ENCODE measurements at places on chromosomes 5 and 9. TPM values are rescaled to one million over a fixed set of nuclear protein-coding genes. Genes with fewer than 3 reads are reported as not detected.

Gene C9
- total RNA-seq: not detected

Gene AKNA
- 13.4 TPM for total RNA-seq

Gene CRHBP
- 0.20 TPM for total RNA-seq

Gene SERF1B
- total RNA-seq: 44.3 TPM

Gene ARAP3
- total RNA-seq: 39.2 TPM

Gene SMIM33
- total RNA-seq: not detected

Gene STKLD1
- total RNA-seq: 2.8 TPM

Gene ZNF354B
- 24.8 TPM for total RNA-seq

Gene RNF44
- total RNA-seq: 93.8 TPM

Gene PKN3
- total RNA-seq: 28.0 TPM

Gene INSL4
- not detected for total RNA-seq

Gene GARIN3
- total RNA-seq: not detected

Gene CARD19
- total RNA-seq: 22.1 TPM

Gene SPINK13
- not detected for total RNA-seq

DNA sequence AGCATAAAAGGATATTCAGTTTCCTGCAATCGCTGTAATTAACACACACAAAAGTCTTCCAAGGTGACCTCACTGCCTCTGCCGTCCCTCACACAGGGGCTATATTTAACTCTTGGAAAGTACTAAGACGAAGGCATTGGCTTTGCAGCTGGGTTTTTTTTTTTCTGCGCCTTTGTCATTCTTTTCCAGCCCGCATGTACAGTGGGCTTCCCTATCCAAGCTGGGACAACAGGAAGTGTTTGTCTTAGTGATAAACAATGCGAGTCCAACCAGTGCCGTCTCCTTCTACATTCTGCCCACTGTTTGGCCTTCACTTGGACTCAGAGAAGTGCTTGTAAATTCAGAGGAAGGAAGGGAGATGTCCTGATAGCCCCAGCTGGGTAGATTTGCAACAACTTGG, 17.6 kb downstream of the AFAP1L1 start:
- H3K4me3 ChIP-seq: no peak overlapping the region
- H3K27me3 ChIP-seq: no peaks in the 10 kb centered on the region
- no peak for DNase-seq
- H3K36me3 ChIP-seq: no peaks in the 10 kb centered on the region
- H3K4me1 ChIP-seq: peaks cover 11% of the 10 kb centered on the region

DNA sequence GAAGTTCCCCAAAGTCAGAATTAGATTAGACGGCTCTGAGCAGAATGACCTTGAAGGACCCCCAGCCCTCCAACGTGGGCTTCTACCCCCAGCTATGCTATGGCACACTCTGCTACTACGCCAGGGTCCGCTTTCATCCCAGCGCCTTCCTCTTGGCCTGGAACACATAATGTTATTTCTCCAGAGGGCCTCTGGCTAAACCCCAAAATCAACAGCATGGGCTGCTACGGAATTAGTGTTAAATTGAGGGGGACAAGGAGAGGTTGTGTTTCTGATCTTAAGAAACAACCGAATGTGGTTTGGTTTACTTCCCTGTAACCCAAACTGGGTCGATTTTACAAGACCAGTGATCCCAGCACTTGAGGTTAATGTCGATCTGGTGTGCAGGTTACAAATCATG, 97.1 kb downstream of the ZNF618 start:
- peaks cover 8% of the 10 kb centered on the region for H3K4me1 ChIP-seq
- peaks cover 30% of the 10 kb centered on the region for H3K36me3 ChIP-seq
- DNase-seq: no peak
- H3K27ac ChIP-seq: no peak overlapping the region

GRCh38 chr9:19922476-19923118, 133.8 kb upstream of the SLC24A2 start:
- H3K27ac ChIP-seq: no peak overlapping the region
- peaks cover 9% of the 10 kb centered on the region for H3K4me1 ChIP-seq
- no peaks in the 10 kb centered on the region for H3K36me3 ChIP-seq
- H3K4me3 ChIP-seq: no peak overlapping the region
- H3K27me3 ChIP-seq: peaks cover 29% of the 10 kb centered on the region

GRCh38 chr5:114358329-114358728, 3.5 kb upstream of the KCNN2 start:
- no peak for DNase-seq
- peaks cover 12% of the 10 kb centered on the region for H3K4me1 ChIP-seq
- H3K27ac ChIP-seq: no peak overlapping the region

DNA sequence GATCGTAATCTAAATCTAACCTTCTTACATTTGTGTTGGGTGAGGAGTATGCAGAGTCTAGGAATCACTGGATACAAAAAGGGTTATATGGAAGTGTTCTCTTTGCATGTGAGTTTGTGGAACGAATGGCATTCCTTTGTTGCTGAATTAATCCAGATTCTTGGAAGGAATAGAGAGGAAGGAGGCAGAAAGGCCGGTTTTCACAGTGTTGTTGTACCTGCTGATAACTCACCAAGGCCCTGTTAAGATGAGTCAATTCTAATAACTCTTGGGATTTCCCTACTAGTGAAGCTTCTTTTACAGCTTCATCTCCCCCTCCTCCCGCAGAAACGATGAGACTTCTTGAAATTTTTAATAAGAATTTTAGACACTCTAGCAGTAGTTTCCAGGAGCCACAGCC, 84.0 kb downstream of the ZSWIM6 start:
- no peak for DNase-seq
- H3K4me3 ChIP-seq: no peak overlapping the region
- no peak overlapping the region for H3K27ac ChIP-seq
- no peaks in the 10 kb centered on the region for H3K27me3 ChIP-seq
- H3K36me3 ChIP-seq: peaks cover 5% of the 10 kb centered on the region

- peak overlapping the region; percentile 91 for H3K4me3 ChIP-seq
- DNase-seq: no peak
- H3K36me3 ChIP-seq: peaks cover 12% of the 10 kb centered on the region
These were observed 6.3 kb downstream of the PRR7 start for GRCh38 chr5:177452688-177453638.

DNA sequence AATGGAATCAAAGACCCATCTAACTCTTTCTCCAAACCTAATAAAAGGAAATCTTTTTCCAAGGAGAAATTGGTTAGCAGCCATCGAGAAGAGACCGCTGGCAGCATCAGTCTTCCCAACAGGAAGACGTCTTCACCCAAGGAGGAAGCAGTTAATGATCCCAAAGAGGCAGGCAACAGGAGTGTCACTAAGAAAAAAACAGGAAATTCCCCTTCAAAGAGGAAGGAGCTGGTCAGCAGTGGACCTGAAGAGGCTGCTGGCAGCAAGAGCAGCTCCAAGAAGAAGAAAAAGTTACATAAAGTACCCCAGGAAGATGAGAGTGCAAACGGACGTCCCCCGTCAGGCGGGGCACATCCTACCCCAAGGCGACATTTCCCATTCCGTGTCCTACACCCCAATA, 143.7 kb downstream of the ELAVL2 start:
- peaks cover 14% of the 10 kb centered on the region for H3K4me1 ChIP-seq
- H3K36me3 ChIP-seq: peaks cover under 1% of the 10 kb centered on the region
- no peak overlapping the region for H3K27ac ChIP-seq
- no peak for DNase-seq
- H3K4me3 ChIP-seq: no peak overlapping the region

- H3K27ac ChIP-seq: no peak overlapping the region
- no peaks in the 10 kb centered on the region for H3K36me3 ChIP-seq
- DNase-seq: peak; percentile 80
- no peaks in the 10 kb centered on the region for H3K27me3 ChIP-seq
- H3K4me3 ChIP-seq: no peak overlapping the region
- no peaks in the 10 kb centered on the region for H3K4me1 ChIP-seq
These were observed 163.9 kb downstream of the CEMIP2 start for GRCh38 chr9:71604197-71605063.

DNA sequence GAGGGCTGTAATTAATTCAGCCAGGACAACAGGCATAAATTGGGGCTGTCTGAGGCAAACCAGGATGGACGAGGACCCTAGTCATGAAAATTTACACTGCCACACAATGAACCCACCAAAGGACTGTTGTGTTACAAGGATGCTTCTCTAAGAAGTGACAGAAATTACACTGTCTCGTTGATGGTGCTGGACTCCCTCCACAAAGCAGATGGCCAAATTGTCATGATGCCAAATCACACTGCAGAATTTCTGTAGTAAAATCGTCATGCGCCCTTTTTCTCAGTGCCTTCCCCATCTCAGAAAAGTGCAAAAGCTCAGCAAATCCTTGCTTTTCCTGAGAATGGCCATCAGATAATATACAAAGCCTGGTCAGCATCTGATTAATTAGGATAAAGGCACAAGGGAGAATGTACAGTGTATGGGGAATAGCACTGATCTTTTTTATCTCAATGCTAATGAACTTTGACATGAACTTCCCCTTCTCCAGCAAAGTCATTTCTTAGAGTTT, 545.8 kb downstream of the CSNK1G3 start:
- H3K27me3 ChIP-seq: no peaks in the 10 kb centered on the region
- no peaks in the 10 kb centered on the region for H3K36me3 ChIP-seq
- no peak overlapping the region for H3K4me3 ChIP-seq
- H3K4me1 ChIP-seq: peaks cover 56% of the 10 kb centered on the region
- no peak for DNase-seq
- no peak overlapping the region for H3K27ac ChIP-seq

- no peaks in the 10 kb centered on the region for H3K4me1 ChIP-seq
- DNase-seq: no peak
- no peaks in the 10 kb centered on the region for H3K27me3 ChIP-seq
- H3K27ac ChIP-seq: no peak overlapping the region
- H3K36me3 ChIP-seq: peaks cover 13% of the 10 kb centered on the region
- H3K4me3 ChIP-seq: no peak overlapping the region
These were observed 44.7 kb upstream of the HK3 start for GRCh38 chr5:176943816-176944215.

- H3K36me3 ChIP-seq: no peaks in the 10 kb centered on the region
- H3K27me3 ChIP-seq: no peaks in the 10 kb centered on the region
- H3K4me3 ChIP-seq: peak overlapping the region; percentile 87
- H3K4me1 ChIP-seq: peaks cover 26% of the 10 kb centered on the region
- H3K27ac ChIP-seq: peak overlapping the region; percentile 92
These were observed 806 bp upstream of the CDC42SE2 start for GRCh38 chr5:131262953-131263541.

- no peak overlapping the region for H3K4me3 ChIP-seq
- H3K4me1 ChIP-seq: no peaks in the 10 kb centered on the region
- no peaks in the 10 kb centered on the region for H3K27me3 ChIP-seq
- H3K36me3 ChIP-seq: no peaks in the 10 kb centered on the region
- no peak for DNase-seq
- peak overlapping the region; percentile 62 for H3K27ac ChIP-seq
These were observed 184.6 kb downstream of the AUH start for GRCh38 chr9:91177081-91177480.

- H3K27me3 ChIP-seq: peaks cover 13% of the 10 kb centered on the region
- H3K27ac ChIP-seq: no peak overlapping the region
- peaks cover 19% of the 10 kb centered on the region for H3K4me1 ChIP-seq
- no peaks in the 10 kb centered on the region for H3K36me3 ChIP-seq
These were observed 85.9 kb downstream of the HRH2 start for GRCh38 chr5:175743676-175744210.

DNA sequence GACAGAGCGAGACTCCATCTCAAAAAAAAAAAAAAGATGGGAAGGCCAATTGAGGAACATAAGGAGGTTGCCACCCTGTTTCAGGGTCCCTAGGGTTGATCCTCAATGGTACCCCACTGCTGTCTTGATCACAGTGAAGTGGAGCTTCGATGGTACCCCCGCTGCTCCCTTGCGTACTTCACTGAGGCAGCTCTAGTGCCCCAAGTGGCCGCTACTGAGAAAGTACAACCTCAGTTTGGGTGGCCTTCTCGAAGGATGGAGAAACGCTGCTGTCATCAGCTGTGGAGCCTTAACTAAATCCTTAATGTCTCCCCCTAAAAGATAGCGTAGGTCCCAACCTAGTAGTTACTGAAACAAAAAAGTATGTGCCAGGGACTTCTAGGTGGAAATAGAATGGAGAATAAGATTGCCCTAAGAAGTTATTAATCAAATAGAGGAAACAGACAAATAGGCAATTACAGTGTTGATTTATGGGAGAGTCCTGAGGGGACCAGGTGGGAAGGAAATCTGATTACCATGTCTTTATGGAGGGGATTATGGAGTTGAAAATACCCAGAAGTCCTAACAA, 6.3 kb downstream of the TESK1 start:
- peaks cover 41% of the 10 kb centered on the region for H3K27me3 ChIP-seq
- H3K27ac ChIP-seq: no peak overlapping the region
- H3K36me3 ChIP-seq: peaks cover 2% of the 10 kb centered on the region
- peaks cover 6% of the 10 kb centered on the region for H3K4me1 ChIP-seq
- H3K4me3 ChIP-seq: peak overlapping the region; percentile 16
- peak; percentile 27 for DNase-seq

- no peak overlapping the region for H3K27ac ChIP-seq
- H3K36me3 ChIP-seq: no peaks in the 10 kb centered on the region
- no peak for DNase-seq
- H3K4me3 ChIP-seq: no peak overlapping the region
These were observed 482 bp downstream of the OR13J1 start for GRCh38 chr9:35869621-35870216.

- H3K36me3 ChIP-seq: no peaks in the 10 kb centered on the region
- H3K4me1 ChIP-seq: peaks cover 2% of the 10 kb centered on the region
- no peak for DNase-seq
- H3K27me3 ChIP-seq: no peaks in the 10 kb centered on the region
These were observed 203.1 kb upstream of the ANKH start for GRCh38 chr5:15074651-15075050.

DNA sequence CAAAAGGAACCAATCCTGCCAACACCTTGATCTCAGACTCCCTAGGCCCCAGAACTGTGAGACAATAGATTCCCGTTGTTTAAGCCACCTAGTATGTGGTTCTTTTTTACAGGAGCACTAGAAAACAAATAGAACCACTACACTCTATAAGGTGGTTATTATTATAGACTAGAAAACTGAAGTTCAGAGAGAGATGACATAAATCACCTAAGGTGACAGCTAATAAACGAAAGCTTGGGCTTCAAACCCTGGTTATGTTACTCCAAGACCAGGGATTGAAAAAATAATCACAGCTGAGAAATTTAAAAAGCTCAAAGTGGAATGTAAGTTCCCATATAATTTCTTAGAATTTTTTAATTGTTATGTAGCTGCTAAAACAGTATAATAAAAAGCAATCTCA, 716.2 kb upstream of the DMAC1 start:
- no peak overlapping the region for H3K4me3 ChIP-seq
- no peak overlapping the region for H3K27ac ChIP-seq
- DNase-seq: no peak

DNA sequence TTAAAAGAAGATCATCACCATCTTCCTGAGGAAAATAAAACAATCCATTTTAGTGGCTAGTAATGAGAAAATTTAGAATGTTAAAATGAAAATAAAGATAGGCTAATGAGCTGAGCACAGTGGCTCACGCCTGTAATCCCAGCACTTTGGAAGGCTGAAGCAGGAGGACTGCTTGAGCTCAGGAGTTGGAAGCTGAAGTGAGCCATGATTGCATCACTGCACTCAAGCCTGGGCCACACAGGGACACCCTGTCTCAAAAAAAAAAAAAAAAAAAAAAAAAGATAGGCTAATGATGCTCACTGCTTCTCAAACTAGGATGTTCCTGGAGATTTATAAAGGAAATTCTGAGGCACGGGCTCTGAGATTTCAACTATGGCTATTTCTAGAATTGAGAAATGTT, 50.3 kb downstream of the CPLANE1 start:
- H3K36me3 ChIP-seq: peaks cover 10% of the 10 kb centered on the region
- H3K27me3 ChIP-seq: no peaks in the 10 kb centered on the region
- DNase-seq: no peak
- no peak overlapping the region for H3K4me3 ChIP-seq
